ENCODE measurements at places on chromosomes 6 and 20.

DNA sequence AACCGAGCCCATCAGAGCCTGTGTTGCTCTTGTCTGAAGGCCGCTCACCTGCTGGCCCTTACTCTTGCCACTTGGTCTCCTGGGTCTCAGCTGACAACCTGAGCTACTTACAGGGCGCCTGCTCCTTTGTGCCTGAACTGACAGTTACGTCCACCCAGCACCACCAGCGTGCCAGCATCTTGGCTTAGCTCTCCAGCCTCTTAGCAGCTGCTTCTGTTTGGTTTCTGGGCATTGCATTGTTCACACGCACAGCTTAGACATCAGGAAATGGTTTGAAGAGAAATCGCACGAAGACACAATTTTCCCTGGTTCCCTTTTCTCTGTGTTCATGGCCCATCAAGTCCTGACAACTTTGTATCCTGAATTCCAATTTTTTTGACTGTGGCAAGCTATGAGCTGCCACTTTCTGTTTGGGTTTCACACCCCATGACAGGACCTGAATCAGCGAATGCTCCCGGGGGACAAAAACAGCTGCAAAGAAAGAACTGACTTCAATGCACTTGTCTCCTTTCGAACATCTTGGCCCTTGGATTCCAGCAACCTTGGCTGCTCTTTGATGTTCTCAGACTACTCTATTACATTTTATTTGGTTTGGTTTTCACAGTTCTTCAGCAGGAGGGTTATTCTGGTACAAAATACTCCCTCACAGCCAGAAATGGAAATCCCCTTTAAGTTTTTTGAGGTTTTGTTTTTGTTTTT is 45.2 kb upstream of the LY86 start:
- DNase-seq, result no peak

DNA sequence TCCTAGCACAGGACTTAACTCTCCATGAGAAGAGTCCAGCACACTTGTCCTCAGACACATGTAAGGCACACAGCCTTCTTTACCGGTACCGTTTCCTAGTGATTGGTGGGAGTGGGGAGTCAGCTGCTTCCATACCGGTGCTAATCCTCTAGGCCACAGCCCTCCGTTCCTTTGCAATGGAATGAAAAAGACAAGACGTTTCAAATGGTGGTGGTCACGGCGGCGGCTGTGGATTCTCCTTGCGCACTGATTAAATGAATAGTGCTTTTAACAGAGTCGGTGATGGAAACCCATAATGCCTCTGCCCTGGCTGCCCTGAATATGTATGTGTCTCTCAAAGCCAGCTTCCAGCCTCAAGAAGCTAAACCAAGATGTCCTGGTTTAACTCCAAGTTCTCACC is 34.8 kb upstream of the GABRR1 start:
- DNase-seq, result no peak

- peak; percentile 76 for DNase-seq
Measured at GRCh38 chr6:83378621-83379388, 52.0 kb downstream of the ME1 start.

DNA sequence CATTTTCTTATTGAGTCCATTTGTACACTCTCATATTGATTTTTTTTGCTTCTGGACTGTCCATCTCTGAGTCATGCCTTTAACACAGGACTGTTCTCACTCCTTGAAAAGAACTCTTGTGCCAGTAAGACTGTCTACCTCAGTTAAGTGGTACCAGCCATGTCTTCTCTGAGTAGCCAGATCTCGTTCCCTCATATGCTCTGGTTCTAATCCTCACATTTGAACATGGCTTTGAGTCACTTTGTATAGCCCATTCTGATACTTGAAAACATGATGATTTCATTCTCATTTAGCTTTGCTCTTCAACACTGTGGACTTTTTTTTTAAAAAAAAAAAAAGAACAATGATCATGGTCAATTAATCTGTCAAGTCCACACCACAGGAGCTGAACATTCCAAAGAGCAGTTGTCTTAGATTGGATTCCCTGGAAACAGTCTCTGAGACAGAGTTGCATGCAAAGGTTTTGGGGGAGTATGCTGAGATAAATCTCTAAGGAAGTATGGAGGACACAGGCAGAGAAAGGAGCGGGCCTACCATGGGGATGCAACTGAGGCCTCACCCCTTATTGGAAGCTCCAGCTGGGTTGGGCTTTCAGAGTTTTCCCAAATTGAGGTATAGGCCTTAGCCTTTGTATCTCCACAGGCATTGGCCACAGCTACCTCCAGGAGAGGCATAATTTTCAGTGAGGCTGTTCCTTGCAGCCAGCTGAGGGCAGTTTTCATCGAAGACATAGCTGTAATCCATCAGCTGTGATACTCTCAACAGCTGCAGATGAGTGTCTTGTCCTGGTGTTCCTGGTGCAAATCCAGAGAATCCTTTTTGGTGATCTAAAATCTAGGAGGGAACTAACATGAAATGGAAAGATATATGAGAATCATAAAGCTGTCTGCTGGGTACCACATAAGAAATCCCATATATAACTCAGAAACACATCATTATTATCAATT is 6.0 kb upstream of the PTCHD4 start:
- no peak for DNase-seq

DNA sequence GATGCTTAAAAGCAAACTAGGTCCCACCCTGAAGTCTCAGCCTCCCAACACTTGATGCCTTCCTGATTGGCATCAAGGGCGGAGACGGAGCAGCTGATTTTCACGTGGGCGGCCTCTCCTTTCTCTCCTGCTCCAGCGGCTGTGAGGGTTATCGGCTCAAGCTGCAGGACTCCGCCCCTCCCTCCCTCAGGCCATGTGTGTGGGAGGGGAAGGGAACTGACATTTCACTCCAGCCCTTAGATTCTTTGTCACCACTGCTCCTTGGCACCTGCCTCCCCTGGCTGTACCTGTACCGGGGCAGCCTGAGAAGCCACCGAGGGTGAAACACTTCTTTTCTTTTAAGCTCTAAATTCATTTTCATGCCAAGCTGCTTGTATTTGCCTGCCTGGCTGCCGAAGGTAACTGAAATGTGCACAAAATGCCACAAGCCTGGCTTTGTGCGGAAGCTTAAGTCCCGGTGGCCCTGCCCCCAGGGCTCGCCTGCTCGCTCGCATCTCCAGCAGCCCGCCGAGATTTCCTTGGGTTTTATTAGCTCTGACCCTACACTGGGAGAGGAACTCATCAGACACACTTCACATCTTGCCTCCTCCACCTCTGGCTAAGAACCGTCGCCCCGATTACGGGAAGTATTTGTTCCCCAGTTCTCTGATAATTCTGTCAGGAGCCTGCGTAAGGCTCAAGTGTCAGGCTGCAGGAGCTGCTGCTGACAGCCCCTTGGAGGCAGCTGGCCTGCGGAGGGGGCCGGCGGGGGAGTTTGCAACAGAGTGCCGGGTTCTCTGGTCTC is 9.6 kb upstream of the CPNE5 start:
- no peak for DNase-seq

Measured in IMR-90 (cell line).